Kidney (tissue), 22 donors: ENCODE measurements at places on chromosomes 12 and 14.
A peak's percentile ranks its signal among the peaks of the same experiment; 100 is the strongest.

DNA sequence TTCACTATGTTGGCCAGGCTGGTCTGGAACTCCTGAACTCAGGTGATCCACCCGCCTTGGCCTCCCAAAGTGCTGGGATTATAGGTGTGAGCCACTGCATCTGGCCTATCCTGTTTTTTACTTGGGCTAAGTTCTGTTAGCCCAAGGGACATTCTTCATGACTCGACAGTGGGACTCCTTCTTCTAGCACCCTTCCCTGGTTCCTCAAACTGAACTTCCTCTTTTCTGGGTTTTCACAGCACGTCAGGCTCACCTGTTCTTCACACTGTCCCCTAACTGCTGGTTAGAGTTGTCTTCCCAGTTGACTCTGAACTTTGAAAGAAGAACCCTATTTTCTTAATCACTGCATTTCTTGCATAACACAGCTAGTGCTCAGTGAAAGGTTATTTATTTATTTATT, 22.5 kb downstream of the CABP1 start:
- no peak overlapping the region for H3K4me3 ChIP-seq
- no peaks in the 10 kb centered on the region for H3K36me3 ChIP-seq
- H3K27me3 ChIP-seq = no peaks in the 10 kb centered on the region
- DNase-seq = peak; percentile 16

- peak overlapping the region; percentile 58 for H3K4me3 ChIP-seq
- no peak overlapping the region for H3K27ac ChIP-seq
- H3K4me1 ChIP-seq = peaks cover 16% of the 10 kb centered on the region
- H3K36me3 ChIP-seq = no peaks in the 10 kb centered on the region
- DNase-seq = no peak
These were observed 707 bp upstream of the MED6 start for GRCh38 chr14:70601162-70601561.

DNA sequence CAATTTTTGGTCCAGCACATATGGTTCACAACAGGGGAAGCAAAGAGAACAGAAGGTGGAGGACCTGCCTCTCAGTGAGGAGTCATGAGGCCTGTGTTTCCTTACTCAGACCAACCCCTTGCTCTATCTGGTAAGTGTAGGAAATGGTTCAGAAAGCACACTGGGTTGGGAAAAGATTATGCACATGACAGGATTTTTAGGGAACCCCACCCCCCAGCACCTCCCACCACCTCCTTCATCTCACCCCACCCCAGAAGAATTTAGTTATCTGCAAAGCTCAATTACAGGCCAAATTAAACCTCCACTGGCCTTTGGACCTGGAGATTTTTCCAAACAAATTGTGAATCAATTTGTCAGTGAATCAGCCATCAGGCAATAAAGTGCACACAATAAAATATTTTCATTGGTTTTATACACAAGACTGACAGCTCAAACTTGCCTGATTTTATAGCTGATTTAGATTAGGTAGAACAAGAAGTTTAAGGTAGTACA, 132.8 kb downstream of the DACT1 start:
- no peaks in the 10 kb centered on the region for H3K4me1 ChIP-seq
- H3K27me3 ChIP-seq = no peaks in the 10 kb centered on the region
- no peak overlapping the region for H3K4me3 ChIP-seq
- no peaks in the 10 kb centered on the region for H3K36me3 ChIP-seq

DNA sequence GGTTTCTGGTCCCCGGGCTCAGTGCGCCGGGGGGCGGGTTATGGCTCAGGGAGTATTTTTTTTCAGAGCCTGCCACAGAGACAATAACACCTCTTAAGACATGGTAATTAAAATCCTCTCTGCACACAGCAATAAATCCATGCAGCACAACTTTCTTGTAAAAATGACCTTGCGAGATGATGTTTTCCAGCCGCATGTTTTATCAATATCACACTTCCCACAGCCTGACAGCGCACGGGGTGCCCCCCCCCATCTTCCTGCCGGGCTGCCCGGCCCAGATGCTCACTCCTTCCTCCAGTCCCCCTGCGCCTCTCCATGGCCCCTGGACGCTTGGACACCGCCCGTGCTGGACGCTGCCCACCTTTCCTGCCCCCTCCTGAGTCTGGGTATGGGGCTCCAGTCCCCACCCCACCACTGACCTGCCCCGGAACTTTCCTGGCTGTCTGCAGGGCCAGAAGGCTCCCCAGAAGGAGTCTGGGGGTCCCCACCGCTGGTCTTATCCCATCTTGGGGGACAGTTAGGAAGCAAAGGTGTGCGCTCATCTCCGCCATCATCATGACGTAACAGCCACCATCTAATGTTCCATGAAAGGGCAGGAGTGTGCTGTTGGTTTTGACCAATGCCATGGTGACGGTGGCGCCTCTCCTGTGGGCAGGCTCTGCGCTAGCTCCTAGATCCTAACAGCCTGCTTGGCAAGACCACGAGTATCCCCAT, 182.9 kb downstream of the KIF26A start:
- no peaks in the 10 kb centered on the region for H3K4me1 ChIP-seq
- H3K36me3 ChIP-seq = no peaks in the 10 kb centered on the region
- no peak overlapping the region for H3K4me3 ChIP-seq
- H3K27me3 ChIP-seq = peaks cover 6% of the 10 kb centered on the region
- no peak overlapping the region for H3K27ac ChIP-seq

DNA sequence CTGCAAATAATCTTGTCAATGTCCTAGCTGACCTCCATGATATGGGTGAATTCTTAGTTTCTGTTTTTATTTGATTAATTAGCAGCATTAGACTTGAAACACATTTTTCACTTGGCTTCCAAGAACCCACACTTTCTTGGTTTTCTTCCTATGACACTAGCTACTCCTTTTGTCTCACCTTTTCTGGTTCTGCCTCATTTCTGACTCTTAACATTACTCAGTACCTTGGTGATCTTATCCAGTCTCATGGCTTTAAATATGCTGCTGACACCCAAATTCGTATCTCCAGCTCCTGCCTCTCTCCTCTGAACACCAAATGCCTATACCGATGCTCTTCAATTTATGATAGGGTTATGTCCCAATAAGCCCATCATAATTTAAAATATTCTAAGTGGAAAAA, 32.0 kb upstream of the SSTR1 start:
- H3K27ac ChIP-seq = no peak overlapping the region
- no peaks in the 10 kb centered on the region for H3K4me1 ChIP-seq
- no peaks in the 10 kb centered on the region for H3K36me3 ChIP-seq
- DNase-seq = no peak

DNA sequence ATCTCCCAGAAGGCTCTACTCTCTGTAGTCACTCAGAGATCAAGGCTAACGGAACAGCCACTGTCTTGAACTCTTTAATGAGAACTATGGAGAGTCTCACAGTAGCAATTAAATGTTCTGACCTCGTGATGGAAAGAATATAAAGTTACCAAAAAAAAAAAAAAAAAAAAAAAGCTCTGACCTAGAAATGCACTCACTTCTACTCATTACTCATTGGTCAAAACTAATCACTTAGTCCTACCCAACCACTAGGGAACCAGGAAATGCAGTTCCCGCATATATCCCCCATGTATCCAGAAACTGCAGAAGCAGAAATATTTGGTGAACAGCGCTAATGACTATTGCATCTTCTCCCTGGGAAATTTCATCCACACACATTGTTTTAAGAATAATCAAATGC, 29.5 kb upstream of the C12orf76 start:
- H3K27me3 ChIP-seq = no peaks in the 10 kb centered on the region
- DNase-seq = no peak
- H3K27ac ChIP-seq = no peak overlapping the region
- H3K36me3 ChIP-seq = no peaks in the 10 kb centered on the region
- H3K4me3 ChIP-seq = no peak overlapping the region

DNA sequence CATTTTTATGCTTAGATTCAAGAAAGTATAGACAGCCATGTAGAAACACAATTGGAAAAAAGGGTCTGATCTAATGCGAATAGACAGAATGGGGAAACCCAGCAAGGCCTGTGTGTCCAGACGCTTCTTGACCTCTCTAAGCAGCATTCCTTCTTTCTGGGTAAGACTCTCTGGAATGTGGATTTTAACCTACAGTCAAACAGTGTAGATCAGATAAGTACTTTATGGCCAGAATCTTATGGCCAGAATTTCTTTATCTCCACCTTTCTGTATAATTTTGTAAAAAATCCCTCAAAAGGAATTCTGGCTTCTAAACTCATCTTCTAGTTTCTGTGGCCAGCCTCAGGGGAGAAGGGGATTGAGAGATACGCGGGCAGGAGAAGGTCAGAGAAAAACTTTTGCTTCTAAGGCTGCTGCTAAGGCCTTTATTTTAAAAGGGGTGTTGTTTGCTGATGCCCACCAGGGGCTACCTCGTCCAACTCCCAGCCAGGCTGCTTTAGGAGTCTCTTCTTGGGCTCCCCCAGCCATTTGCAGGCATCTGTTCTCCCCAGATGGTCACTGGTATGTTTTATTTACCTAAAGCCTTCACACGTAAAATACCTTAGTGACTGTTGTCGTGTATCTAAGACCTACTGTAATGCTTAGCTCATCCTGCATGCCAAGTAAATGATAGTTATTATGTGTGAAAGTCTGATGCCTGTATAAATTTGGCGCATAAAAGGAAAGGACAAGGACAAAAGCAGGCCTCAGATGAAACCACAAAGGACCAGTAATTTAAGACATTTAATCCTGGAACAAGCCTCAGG, 68.4 kb downstream of the ANO6 start:
- no peak overlapping the region for H3K27ac ChIP-seq
- no peaks in the 10 kb centered on the region for H3K4me1 ChIP-seq
- H3K36me3 ChIP-seq = no peaks in the 10 kb centered on the region
- no peak for DNase-seq

DNA sequence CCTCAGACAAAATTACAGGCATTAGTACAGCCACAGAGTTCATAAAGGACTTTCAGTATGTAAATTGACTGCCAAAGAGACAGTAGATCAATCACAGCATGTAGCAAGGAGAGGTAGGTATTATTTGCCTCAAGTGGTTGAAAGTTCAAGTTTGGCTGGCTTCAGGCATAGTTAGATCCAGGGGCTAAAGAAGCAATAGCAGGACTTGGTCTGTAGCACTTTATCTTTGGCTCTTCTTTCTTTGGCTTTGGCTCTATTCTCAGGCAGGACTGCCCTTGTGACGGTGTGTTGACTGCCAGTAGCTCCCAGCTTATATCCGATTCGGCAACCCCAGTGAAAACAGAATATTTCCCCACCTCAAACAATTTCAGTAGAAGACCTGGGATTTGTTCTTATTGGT, 346.0 kb upstream of the TBX3 start:
- H3K36me3 ChIP-seq = no peaks in the 10 kb centered on the region
- no peaks in the 10 kb centered on the region for H3K4me1 ChIP-seq
- H3K4me3 ChIP-seq = no peak overlapping the region
- H3K27ac ChIP-seq = no peak overlapping the region

GRCh38 chr12:42143452-42144157, 1.1 kb downstream of the GXYLT1 start:
- DNase-seq = peak; percentile 48
- peak overlapping the region; percentile 68 for H3K27ac ChIP-seq
- H3K4me3 ChIP-seq = peak overlapping the region; percentile 88
- H3K4me1 ChIP-seq = peaks cover 2% of the 10 kb centered on the region

GRCh38 chr12:51077930-51078329, 5.5 kb downstream of the CSRNP2 start:
- H3K36me3 ChIP-seq = no peaks in the 10 kb centered on the region
- H3K27me3 ChIP-seq = no peaks in the 10 kb centered on the region
- no peaks in the 10 kb centered on the region for H3K4me1 ChIP-seq
- no peak for DNase-seq
- H3K4me3 ChIP-seq = no peak overlapping the region

DNA sequence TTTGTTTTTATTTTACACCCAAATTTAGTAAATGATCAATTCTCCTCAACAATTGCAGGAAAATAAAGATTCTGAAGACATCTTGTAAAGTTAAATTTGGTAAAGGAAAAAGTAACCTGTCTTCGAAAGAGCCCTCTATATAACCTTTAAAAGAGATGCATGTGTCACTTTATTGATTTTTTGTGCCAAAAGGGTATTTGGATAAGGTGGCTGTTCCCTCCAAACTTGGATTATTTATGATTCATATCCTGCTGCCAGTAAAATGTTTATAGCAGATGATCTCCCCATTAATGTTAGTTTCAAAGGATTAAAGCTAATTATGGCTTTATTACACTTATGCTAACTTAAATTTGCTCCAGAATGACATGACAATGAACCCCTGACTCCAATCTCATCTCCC, 98.8 kb downstream of the DUSP6 start:
- H3K4me3 ChIP-seq = no peak overlapping the region
- no peak overlapping the region for H3K27ac ChIP-seq
- H3K4me1 ChIP-seq = no peaks in the 10 kb centered on the region
- no peaks in the 10 kb centered on the region for H3K27me3 ChIP-seq

GRCh38 chr12:14373217-14373616, 7.7 kb downstream of the ATF7IP start:
- H3K4me3 ChIP-seq = no peak overlapping the region
- no peak for DNase-seq
- H3K27me3 ChIP-seq = no peaks in the 10 kb centered on the region
- H3K36me3 ChIP-seq = no peaks in the 10 kb centered on the region

GRCh38 chr14:101562659-101563351, 1.5 kb downstream of the DIO3 start:
- no peak overlapping the region for H3K27ac ChIP-seq
- H3K27me3 ChIP-seq = peaks cover 40% of the 10 kb centered on the region
- H3K4me3 ChIP-seq = no peak overlapping the region
- no peaks in the 10 kb centered on the region for H3K36me3 ChIP-seq
- no peaks in the 10 kb centered on the region for H3K4me1 ChIP-seq
- peak; percentile 51 for DNase-seq

DNA sequence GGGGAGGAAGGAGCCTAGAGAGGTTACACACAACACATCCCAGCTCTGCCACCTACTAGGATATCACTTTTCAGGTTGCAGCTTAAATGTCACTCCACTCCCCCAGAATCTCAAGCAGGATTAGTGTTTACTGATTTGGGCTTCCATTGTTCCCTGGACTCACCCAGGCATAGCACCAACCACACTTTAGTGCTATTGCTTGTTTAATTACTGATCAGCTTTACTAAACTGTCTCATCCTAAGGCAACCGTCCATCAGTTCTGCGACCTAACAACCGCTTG, 6.1 kb upstream of the KRT18 start:
- no peaks in the 10 kb centered on the region for H3K36me3 ChIP-seq
- DNase-seq = peak; percentile 77
- no peak overlapping the region for H3K4me3 ChIP-seq
- no peak overlapping the region for H3K27ac ChIP-seq

- no peaks in the 10 kb centered on the region for H3K4me1 ChIP-seq
- no peak overlapping the region for H3K4me3 ChIP-seq
- H3K36me3 ChIP-seq = no peaks in the 10 kb centered on the region
- no peaks in the 10 kb centered on the region for H3K27me3 ChIP-seq
These were observed 55.3 kb upstream of the AMN1 start for GRCh38 chr12:31783996-31784645.

GRCh38 chr12:58283553-58283952, 342.2 kb downstream of the ATP23 start:
- no peak overlapping the region for H3K4me3 ChIP-seq
- no peak overlapping the region for H3K27ac ChIP-seq
- H3K27me3 ChIP-seq = no peaks in the 10 kb centered on the region
- H3K36me3 ChIP-seq = no peaks in the 10 kb centered on the region
